ENCODE measurements at places on chromosomes 5 and 9.

DNA sequence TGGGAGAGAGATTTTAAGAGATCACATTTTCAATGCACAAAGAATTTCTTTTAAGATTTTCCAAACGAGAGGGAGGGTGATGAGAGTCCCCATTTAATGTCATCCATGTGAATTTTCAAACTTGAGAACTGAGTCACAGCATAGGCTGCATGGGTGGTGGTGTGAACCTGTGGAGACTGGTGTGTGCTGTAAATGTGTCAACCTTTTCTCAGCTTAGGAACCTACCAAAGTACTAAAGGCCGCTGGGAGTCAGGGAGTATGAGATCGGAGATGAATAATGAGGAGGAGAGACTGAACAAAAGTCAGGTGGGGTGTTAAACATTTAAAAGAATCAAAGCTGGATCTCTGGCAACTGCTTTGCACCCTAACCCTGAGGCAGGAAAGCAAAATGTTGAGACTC, 7.5 kb downstream of the ALDH1A1 start:
- DNase-seq, result no peak

DNA sequence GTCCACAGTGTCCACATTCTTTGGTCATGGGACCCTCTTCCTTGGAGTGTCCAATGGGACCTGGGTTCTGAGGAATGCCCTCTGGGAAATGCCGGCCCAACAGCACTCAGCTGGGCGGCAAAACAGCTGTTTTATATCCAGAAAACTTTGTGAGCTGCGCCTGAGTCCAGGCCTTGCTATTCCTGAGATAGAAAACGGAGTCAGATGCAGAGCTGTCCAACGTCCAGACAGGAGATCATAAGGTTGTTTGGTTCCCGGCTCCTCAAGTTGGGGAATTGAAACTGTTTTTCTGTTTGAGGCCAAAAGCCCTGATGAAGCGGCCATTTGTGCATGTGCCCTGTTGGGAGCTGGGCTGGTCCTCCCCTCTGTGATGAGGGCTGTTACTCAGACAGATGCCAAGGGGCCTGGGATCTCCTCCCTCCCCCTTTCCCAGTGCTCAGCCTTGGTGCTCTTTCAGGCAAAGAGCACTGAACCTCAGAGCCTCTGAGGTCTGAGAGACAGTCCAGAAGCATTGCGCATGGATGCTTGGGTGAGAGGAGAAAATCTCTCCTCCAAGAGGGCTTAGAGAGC, 66.6 kb upstream of the GARNL3 start:
- DNase-seq, result no peak

- no peak for DNase-seq
Observed at GRCh38 chr9:6199596-6199995, 16.0 kb upstream of the IL33 start.

DNA sequence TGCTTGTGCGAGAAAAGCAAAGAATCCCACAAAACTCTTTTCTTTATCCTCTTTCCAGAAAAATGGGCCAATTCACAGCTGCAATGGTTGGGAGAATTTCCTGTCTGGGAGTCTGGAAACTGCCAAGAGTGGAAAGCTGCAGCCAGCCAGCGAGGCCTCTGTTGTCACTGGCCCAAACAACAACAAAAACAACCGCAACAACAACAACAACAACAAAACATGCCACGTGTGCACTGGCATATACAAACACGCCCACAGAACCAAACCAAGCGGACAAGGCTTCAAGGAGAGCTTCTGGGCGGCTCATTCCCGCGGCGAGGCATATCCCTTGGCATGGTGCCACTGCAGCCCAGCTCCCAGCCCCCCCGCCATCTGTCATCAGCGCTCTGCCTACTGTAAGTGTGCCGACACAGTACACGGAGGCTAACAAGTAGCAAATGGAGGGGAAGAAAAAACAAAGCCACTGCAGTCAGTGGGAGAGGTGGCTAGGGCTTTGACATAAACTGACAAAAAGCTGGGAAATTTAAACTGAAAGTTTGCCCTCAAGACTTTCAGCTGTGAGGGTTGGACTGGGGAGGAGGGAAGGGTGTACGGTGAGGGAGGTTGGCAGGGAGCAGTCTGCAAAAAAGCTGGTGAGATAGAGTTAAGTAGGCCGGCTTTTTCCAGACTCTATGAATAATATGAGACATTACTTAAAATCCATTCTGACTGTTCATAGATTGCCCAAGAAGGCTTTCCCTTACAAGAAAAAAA, 165.0 kb upstream of the ZNF462 start:
- peak; percentile 89 for DNase-seq

GRCh38 chr5:122267185-122267584, 44.9 kb upstream of the SNCAIP start:
- DNase-seq, result no peak

DNA sequence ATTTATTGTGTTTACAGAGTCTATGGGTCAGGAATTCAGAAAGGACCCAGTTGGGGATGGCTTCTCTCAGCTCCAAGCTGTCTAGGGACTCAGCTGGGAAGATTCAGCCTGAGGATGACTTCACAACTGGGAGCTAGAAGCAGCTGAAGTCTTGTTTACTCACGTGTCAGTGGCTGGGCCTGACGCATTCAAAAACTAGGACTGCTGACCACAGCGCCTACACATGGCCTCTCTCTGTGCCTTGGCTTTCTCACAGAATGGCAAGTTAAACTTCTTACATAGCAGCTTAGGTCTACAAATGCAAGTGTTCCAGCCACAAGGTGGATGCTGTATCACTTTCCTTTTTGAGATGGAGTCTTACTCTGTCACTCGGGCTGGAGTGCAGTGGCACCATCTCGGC, 16.3 kb upstream of the PPP2CA start:
- DNase-seq, result no peak

GRCh38 chr5:100551183-100551582, 16.0 kb downstream of the FAM174A start:
- DNase-seq, result no peak

DNA sequence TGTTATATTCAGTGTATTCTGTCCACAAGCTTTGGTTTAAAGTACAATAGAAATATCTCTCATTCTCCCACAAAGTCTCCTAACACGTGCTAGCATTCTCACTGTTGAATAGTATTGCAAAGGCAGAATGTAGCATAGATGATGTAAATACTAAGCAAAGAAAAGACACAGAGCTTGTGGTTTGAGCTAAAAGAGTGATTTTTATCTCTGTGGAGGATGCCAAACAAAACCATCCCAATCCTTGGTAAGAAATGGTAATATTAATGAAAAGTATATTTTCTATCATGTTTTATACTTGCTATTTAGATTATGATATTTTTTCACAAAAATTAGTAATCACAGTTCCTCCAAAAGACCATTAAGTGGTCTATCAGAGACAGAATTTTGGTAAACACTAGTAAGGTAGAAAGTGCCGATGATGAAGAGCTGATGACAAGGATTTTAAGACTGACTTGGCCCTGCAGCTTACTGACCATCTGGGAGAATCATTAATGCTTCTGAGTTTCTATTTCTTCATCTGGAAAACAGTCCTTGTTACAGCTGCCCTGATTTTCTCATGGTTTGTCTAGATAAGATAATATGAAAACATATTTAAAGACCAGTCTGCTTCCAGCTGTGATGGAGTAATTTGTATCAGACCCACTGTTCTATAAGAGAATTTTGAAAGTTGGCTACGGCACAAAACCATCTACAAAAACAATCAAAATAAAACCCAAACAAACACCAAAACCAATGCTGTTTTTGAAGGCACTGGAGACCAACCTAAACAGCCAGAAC, 510.2 kb downstream of the SPATA31D1 start:
- peak; percentile 7 for DNase-seq

- no peak for DNase-seq
Observed at GRCh38 chr5:179430193-179431175, 85.2 kb upstream of the ADAMTS2 start.

GRCh38 chr5:134491841-134492442, 33.5 kb upstream of the JADE2 start:
- DNase-seq, result no peak

GRCh38 chr5:113133211-113133975, 156.8 kb downstream of the DCP2 start:
- no peak for DNase-seq

GRCh38 chr5:52690236-52690768, 97.4 kb upstream of the ITGA1 start:
- no peak for DNase-seq

GRCh38 chr9:72327631-72328030, 37.4 kb downstream of the ZFAND5 start:
- DNase-seq, result no peak

GRCh38 chr5:56827049-56827448, 11.7 kb downstream of the MAP3K1 start:
- peak; percentile 34 for DNase-seq

GRCh38 chr9:96398582-96399324, 15.2 kb upstream of the SLC35D2 start:
- DNase-seq, result no peak

DNA sequence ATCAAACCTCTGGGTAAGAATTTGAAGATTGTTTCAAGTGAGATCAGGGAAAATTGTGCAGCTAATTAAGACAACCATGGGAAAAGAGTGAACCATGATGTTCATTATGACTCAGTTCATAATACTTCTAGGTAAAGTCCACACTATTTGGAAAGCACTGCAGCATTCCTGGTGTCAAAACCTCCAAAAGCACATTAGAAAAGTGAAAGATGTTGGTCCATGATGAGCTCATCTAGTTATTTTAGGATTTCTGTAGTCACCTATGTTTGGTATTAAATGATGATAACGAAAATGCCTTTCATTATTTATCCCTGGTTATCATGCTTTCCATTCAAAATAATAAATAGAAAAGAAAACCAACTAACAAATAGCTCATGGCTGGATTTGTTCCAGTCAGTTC, 49.1 kb downstream of the PTCD2 start:
- DNase-seq, result no peak

DNA sequence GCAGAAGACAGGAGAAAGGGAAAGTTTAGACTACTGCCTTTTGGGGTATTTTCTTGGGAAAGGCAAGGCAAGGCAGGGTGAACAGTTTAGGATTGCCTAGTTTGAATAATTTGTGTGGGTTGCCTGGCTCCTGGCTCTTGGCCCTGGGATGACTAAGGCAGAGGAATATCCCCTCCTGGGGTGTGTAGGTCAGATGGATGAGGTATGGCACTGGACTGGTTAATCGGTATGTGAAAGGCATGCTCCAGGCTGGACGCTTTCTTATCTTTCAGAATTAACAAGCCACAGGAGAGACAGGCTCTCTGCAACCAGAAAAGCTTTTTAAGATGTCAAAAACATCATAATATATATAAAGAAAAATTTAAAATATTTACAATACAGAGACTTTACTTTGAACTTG, 58.6 kb downstream of the STARD4 start:
- peak; percentile 58 for DNase-seq

- DNase-seq, result no peak
Observed at GRCh38 chr5:33831041-33831440, 60.7 kb downstream of the ADAMTS12 start.

- peak; percentile 33 for DNase-seq
Observed at GRCh38 chr9:79301551-79302391, 270.0 kb upstream of the TLE4 start.

DNA sequence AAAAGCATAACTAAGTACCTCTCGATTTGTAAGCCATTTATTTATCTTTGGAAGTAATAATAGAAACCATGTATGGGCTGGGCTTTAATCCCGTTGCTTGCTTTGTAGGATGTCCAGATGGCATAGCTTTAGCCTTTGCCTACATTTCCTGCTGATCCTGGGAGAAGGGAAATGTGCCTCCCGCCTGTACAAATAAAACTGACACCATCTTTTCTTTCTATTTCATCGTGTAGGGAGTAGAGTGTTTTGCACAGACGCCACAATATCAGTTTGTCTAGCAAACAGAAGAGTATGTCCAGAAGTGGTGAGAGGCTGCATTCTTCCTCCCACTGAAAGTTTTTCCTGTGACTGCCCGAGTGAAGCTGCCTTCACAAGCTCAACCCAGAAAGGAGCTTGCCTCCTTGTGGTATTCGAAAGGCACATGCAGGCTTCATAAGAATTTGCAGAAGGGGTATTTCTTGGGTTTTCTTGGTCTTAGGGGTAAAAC, 24.7 kb upstream of the TJP2 start:
- peak; percentile 53 for DNase-seq

- DNase-seq, result no peak
Observed at GRCh38 chr9:111999319-111999718, 102.7 kb downstream of the UGCG start.

All from WERI-Rb-1 (cell line).